Left renal pelvis (tissue), 4 donors: ENCODE measurements at places on chromosomes 13 and 19.

DNA sequence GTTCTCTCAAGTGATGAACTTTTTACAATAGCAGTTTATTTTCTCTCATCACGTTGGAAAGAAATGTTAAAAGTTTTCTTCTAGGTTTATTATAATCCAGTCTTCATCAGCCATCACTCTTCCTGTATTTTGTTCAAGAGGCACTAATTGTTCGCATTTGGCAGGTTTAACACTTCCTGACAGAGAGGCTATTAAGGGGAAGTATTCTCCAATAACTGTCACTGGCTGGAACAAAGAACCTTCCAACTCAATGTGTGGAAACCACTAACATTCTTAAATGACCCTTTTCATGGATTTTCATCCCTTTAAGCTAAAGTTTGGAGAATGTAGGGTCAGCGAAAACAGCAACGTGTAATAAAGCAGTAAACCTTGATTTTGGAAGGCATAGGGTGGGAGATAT is 145.1 kb downstream of the PCCA start:
- DNase-seq = no peak

DNA sequence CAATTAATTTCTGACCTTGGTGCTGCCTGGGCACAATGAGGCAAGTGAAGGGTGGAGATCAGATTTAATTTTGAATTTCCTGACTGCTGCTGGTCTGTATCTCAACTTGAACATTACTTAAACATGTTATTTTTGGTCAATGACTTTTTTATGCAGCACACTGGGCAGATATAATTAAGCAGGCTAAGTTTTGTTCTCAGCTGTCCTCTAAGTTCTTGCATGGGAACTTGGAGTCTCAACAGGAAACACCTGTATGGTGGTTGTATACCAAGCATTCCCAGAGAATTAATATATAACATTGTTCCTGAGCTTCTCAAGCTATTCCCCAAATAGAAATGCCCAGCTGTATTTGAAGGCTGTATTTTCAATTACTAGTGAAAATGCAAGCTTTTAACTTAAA is 113.5 kb upstream of the EDNRB start:
- DNase-seq = no peak

DNA sequence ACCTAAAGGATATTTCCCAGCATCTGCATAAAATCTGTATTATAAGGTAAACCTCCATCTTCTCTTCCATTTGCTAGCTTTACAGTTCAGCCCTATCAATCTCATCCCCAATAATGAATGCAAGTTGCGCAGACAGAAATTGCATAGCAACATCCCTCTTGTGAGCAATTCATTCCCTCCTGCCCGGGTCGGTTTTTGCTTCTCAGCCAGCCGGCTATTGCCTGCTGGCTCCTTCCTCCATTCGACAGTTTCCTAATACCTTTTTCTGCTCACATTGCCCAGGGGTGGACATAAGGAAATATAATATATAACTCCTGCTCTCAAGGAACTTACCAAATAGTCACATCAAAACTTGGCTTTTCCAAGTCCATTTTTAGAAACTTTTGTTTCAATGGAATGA is 125.2 kb downstream of the FGF9 start:
- DNase-seq = no peak

GRCh38 chr13:63403733-63404132 is 1988.1 kb upstream of the PCDH20 start:
- DNase-seq = no peak

DNA sequence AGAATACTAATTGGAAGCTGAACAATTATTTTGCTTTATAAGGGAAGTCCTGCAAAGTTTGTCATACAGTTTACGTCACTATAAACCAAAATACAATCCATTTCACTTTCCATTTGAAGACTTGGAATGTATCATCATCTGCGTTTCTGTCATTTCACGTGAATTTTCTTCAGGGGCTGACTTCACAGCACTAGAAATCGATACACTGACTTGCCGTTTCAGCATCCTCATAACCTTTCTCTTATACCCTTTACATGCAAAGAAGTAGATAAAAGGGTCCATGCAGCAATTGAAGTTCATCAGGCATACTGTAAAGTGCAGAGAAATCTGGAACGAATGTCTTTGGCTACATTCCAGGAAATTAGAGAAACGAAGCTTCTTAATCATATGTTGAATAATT is 12.2 kb downstream of the GPR183 start:
- DNase-seq = no peak

DNA sequence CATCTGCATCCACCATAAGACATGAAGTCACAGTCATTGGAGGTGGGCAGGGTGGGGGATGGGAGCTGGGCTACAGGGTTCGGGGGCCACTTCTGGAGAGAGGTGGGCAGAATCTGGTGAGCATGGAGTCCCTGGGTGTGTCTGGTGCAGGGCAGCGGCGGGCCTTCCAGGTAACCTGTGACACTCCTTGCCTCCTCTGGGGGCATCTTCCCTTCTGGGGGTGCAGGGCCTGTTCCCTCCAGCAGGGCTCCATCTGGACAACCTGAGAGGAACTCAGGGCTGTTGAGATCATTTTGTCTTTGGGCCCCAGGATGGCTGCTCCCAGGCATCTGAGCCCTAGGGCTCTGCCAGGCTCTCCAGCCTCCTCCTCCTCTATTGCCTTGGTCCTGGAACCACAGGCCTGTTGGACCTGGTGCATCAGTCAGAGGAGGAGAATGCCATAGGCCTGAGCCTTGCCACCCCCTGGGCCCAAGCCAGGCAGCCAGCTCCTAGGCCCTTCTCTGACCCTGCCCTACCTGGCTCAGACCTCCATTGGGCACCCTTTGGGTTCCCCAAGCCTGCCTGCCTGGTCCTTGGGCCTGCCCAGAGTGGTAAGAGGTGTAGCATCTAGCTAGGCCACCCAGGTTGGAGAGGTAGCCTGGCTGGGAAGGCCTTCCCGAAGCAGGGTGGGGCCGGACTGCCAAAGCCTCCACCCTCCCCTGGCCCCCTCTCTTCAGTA is 13.4 kb downstream of the LYL1 start:
- no peak for DNase-seq

GRCh38 chr19:51065221-51065960 is 499 bp upstream of the KLK13 start:
- DNase-seq = no peak

DNA sequence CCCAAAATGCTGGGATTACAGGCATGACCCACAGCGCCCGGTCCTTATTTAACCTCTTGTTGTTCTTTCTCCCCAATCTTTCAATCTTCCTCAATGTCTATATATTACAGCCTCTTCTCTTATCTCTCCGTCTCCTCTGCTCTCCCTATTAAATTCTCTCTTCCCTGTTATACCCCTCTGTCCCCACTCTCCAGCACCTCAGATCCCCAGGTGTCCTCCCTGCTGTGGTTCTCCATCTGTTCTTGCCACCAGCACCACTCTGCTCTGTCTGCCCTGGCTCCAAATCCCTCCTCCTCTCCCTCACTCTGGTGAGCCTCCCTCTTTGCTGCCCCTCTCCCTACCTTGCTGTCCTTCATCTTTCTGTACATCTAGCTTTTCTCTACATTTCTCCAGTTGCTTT is 1.1 kb downstream of the ZNF600 start:
- DNase-seq = no peak

DNA sequence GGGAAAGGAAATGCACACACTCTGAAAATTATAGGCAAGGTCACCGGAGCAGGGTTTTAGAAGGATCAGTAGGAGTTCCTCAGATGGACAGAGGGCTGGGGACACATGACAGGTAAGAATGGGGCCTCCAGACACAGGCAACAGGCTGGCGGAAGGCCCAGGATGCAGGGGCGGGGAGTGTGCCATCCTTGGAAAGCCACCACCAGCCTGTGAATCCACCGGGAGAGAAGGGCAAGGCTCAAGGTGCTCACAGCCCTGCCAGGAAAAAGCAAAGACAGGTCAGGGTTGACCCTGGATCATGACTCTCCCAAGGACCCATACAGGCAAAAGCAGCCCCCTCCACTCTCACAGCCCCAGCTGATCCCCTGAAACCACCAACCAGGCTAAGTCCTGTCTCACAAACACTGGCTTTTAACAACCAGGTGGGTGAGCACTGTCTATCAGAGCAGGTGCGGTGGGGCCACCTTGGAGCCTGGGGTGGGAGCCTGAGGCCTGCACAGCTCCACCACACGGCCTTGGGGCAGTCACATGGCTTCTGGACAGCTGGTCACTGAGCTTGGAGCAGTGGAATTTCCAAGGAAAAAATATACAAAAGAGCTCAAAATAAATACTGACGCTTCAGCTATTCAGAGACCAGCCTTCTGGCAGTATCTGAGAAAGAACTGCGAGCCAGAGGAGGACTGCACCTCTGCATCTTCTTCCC is 35.2 kb upstream of the ISYNA1 start:
- no peak for DNase-seq
